ENCODE measurements at places on chromosomes 5 and 9.

DNA sequence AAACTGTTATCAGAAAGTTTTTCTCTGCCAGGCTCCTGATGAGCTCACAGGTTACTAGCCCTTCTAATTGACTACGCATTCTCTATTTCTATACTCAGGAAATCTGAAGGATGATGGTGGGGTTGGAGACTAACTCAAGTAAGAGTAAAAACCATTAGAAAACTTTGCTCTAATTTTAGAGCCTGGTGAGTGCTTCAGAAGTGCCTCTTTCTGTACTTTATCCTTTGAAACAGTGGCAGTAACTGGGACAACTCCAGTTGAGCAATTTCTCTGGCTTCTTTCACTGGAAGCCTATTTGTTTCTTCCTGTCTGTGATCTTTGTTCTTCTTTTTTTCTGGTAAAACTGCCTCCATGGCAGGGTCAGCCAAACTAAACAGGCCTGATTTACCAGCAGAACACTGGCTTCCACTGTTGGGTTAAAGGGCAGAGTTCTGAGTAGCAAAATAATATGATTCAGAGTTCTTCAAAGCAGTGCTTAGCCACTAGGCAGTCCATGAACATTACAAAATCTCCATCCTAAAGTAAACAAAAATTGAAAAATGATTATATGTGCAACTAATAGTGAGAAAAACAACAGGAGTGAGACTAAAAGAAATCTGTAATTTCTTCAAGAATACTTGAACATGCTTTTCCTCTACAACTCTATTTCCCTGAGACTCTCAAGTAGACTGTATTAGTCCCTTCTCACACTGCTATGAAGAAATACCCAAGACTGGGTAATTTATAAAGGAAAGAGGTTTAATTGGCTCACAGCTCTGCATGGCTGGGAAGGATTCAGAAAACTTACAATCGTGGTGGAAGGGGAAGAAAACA, 79.8 kb downstream of the MROH2B start:
- no peak for DNase-seq

DNA sequence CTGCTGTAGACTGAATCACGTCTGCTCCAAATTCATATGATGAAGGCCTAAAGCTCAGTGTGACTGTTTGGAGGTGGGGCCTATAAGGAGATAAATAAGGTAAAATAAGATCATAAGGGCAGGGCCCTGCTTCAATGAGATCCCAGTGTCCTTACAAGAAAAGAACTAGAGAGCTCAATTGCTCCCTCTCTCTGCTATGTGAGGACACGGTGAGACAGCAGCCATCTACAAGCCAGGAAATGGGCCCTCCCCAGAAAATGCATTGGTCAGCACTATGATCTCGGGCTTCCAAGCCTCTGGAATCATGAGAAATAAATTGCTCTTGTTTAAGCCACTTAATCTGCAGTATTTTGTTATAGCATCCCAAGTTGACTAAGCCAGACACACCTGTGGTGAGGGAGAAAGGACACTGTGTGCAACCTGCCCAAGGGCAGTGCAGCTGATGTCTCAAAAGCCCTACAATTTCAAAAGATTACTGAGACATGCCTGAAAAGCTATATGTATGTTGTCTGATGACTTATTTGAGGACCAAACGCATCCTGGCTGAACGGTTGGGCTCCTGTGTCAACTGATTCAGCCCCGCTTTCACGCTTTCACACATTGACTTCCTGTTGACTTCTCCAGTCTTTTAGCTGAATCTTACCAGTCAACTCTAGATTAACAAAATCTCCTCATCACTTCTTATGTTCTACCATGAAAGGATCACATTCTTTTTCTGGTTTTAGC, 13.2 kb downstream of the GZMK start:
- no peak for DNase-seq

DNA sequence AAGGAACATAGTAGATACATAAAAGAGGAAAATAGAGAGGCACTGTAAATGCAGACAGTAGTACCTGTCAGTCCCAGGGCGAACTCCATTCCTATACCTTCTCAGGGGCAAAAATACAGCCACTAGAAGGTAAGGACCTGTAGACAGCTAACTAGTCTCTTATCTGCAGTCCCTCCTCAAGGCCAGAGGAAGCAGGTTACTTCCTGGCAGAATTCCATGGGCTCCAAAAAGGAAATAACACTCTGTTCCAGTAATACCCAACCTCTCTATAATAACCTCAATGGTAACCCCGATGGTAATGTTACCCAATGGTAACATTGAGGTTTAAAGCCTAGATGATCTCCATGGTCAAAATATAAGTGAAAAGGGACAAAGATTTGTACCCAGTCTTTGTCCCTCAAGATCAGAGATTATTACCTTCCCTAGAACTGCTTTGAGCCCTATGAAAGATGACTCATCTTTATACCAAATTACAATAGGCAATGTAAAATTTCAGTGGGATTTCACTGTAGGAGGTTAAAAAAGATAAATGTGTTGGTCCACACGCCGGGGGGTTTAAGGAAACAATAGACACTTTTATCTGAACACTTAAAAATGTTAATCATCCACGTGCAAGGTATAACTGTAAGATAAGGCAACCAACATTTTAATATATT, 113.0 kb downstream of the DENND1A start:
- no peak for DNase-seq

DNA sequence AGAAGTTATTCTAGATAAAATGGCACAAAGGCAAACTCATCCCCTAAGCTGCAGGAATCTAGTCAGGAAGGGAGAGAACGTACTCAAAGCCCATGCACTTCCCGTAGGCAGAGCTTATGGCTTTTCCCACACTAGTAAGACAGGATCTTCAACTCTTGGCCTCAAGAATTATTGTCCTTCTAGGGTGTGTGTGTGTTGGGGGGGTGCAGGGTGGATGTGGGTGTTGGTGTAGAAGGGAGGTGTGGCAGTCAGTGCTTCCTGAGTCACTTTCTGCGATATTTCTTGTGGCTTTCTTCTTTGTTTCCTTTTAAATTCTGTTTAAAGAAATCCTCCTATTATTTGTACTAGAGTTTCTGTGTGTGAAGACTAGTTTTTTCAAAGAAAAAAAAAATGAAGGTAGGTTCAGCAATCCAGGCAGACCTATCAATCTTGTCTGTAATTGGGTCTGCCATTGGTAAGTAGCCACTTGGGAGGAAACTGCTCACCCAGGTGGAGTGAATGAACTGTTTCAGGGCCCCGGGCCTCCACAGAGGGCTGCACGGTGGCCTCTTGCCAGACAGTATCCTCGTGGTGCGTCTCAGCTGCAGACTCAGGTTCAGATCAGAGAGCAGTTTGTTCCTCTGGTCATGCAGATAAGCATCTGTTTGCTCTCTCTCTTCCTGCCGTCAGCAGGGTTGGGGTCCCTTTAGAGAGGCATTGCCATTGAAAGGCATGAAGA, 131.9 kb downstream of the NPR3 start:
- peak; percentile 38 for DNase-seq

DNA sequence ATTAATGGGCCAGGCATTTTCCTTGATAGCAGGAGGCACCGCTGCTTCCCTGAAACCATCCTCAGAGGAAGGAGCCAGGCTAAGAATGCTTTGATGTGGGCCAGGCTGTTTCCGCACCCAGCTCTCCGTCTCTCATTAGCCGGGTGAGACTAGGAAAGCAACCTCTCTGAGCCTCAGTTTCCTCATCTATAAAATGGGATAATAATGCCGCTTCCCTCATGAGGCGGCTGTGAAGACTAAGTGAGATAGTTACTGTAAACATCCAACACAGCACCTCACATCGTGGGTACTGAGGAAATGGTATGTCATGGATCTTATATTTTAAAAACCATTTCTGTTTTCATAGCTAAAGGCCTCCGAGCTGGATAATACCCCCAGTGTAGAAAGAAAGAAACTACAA, 46.5 kb downstream of the NEK6 start:
- DNase-seq: no peak

DNA sequence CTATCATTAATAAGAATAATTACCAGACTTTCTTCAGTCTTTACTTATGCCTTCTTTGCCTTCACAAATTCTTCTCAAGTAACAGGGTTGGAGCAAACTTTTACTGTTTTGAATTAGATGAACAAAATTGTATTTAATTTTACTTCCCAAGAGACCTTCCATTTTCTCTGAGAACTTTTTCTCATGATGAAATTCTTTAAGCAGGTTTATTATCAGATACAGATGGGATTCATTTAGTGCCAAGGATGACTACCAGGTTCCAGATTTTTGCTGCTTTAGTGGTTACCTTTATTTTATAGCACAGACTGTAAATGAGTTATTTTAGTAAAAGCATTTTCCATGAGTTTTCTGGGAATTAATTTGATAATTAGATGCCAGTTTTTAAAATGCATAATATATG, 125.1 kb downstream of the GDNF start:
- DNase-seq: no peak

DNA sequence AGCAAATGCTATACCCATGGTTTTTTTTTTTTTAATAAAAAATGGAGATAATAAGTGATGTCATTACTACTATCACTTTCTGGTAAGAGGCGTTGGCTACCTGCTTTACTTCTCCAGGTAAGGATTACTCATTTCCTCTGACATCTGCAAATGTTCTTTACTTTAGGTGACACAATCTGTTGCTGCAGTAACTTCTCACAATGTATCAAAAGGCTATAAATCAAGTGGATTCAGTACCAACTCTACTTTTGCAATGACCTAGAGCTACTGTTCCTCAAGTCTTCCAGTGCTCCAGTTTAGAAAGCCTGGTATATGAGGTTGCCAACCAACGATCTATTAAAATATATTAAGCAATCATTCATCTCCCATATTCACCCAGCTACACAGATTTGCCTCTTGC, 129.1 kb downstream of the PLK2 start:
- no peak for DNase-seq

- no peak for DNase-seq
Observed at GRCh38 chr5:94217216-94217615, 401.2 kb downstream of the KIAA0825 start.

GRCh38 chr9:101119206-101119819, 90.8 kb downstream of the PLPPR1 start:
- DNase-seq: no peak

DNA sequence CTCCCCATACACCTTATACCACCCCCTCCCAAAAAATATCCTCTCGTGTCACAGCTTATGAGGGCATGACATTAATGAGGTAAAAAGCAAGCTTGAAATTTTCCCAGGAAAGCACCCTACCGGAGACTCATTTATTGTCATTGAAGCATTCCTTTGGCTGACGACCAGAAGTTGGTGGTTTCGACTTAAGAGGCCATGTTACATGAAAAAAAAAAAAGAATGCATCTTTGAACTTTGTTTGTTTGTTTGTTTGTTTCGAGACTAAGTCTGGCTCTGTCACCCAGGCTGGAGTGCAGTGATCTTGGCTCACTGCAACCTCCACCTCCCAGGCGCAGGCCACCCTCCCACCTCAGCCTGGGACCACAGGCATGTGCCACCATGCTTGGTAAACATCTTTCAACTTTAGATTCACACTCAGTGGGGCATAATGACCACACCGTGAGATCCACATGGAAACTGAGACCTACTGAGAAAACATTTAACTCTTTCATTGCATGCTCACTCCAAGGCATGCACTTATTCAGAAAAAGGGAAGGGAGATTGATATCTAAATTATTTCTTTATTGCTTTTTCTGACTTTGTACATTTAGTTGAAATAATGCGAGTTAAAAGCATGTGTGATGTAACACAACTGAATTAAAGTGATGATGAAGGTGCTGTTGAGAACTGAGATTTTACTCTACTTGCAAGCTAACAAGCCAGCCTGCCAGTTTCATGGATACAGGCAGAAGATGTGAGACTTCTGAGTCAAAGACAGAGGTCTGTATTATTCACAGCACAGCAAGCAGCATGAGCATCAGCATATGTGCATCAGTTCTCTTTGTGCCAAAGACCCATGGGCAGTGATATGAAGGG, 5.1 kb upstream of the RAB14 start:
- no peak for DNase-seq

DNA sequence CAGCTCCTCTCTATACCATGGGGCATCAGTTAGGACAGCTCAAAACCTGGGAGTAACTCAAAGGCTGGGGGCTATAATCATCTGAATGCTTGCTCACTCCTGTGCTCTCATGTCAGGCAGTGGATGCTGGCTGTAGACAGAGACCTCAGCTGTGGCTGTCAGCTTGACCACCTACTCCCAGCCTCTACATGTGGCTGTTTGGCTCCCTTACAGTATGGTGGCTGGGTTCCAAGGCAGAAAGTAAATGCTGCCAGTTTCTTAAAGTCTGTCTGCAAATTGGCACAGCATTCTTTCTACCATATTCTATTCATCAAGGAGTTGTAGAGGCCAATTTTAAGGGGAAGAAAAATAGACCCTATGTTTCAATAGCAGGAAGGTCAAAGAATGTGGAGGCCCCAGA, 66.9 kb downstream of the TMC1 start:
- DNase-seq: no peak

DNA sequence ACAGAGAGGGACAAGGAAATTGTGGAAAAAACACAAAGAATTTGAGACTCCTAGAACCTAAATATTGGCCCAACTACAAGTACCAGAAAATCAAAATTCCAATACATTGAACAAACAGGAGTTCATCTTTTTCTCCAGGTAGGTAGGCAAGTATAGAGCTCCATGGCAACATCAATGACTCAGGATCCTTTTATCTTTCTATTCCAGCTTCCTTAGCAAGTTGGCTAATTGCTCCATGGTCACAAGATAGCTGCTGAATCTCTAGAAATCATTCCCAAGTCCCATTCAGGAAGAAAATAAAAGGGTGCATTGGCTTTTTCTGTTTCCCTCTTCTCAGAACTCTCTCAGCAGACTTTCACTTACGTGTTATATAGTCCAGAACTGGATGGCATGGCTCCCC, 117.9 kb upstream of the MAN2A1 start:
- no peak for DNase-seq

- no peak for DNase-seq
Observed at GRCh38 chr9:121808781-121809180, 157.3 kb downstream of the DAB2IP start.

DNA sequence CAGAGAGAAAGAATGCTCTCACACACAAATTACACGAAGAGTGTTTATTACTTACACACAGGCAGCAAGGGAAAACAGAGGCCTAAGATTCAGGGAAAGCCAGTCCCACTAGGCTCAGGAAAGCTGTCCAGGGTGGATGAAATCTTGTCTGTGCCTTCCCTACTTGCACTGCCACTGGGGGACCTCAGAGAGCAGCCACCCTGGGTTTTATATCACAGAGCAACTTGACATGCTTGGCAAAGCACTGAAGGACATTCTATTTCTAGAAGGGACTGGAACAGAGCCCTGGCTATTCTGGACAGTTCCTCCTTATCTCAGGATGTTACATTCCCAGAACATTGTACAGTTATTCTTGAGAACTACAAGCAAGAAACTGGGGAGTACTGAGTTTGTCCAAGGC, 7.5 kb upstream of the PRSS3 start:
- no peak for DNase-seq

DNA sequence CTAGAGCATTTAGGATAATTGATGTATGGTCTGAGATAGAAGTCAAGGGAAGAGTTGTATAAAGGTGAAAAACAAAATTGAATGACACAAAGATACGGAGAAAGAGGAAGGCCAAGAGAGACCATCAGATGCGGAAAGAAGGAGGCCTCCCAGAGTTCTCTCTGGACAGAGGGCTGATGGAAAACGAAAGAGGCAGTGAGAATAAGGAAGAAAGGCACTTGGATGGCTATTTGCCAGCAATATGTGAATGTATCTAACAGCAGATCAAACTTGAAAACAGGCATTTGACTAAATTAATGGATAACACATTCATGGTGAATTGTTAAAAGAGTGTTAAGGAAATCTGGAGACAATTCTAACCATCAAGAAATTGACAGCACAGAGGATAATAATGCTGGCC, 2.4 kb upstream of the DOCK8 start:
- DNase-seq: no peak

- no peak for DNase-seq
Observed at GRCh38 chr5:100828071-100828897, 74.8 kb downstream of the ST8SIA4 start.

Data from KG1 (cell line).